ENCODE measurements at places on chromosomes 1 and 21.

GRCh38 chr1:9235096-9235459, 504 bp downstream of the H6PD start:
- DNase-seq = peak; percentile 34

GRCh38 chr1:77383236-77383635, 101.4 kb downstream of the AK5 start:
- no peak for DNase-seq

DNA sequence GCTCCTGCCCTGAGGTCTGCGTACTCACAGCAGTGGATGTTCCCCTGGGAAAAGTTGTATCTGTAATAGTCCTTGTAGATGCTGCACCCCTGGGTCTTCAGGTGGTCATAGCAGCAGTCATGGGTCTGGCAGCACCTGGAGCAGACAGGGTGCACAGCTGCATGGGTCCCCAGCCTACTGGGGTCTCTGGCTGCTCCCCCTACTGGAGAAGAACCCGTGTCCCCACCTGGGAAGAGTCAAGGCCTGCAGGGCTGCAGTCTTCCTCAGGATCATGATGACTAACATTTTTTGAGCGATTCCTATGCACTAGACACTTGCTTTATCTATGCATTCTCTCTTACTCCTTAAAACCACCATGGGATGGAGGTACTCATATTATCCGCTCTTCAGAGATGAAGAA, 3.9 kb downstream of the PLA2G2D start:
- no peak for DNase-seq

DNA sequence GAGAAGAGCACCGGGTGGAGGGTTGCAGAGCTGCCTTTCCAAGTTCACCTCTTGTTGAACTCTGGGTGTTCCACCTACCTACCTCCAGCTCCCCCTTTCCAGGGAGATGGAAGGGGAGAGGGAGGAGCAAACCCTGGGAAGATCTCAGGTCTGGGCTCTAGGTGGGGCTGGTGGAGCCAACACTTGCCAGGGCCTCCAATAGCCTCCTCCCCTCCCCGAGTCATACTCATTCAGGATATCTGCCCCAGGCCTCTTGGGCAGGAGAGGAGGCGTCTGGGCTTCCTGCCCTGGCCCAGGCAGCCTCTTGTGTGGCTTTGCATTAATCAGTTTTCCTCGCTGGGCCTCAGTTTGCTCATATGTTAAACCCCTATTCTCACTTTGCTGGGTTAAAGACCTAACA, 13.4 kb downstream of the RAP1GAP start:
- peak; percentile 18 for DNase-seq

GRCh38 chr1:200866521-200866920, 6.3 kb upstream of the GPR25 start:
- peak; percentile 23 for DNase-seq

GRCh38 chr1:230851291-230851691, 17.0 kb downstream of the C1orf198 start:
- DNase-seq = no peak

GRCh38 chr1:78334952-78335351, 155.8 kb upstream of the PTGFR start:
- DNase-seq = no peak

- no peak for DNase-seq
These were observed 269.2 kb downstream of the SDCCAG8 start for GRCh38 chr1:243525085-243525487.

All from RKO (cell line).